ENCODE measurements at places on chromosomes 2 and 18.

DNA sequence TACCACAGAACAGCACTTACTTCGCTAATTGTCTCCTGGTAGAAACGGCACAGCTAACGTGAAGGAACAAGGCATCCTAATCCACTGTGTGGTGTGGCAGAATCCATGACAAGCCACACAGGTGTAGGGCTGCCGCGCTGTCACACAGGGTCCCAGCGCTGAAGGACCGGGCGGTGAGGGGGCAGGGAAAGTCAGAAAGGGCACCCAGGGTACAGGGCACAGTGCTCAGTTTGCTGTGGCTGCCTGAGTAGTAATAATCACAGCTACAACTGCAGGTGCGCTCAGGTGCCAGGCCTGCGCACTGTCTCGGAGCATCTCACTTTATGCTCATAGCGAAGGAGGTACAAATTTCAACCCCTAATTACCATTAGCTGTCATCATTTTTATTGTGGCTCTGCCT lies 55.2 kb upstream of the CAB39 start:
- DNase-seq: no peak

GRCh38 chr2:86284401-86284841 lies 53.0 kb downstream of the REEP1 start:
- no peak for DNase-seq

DNA sequence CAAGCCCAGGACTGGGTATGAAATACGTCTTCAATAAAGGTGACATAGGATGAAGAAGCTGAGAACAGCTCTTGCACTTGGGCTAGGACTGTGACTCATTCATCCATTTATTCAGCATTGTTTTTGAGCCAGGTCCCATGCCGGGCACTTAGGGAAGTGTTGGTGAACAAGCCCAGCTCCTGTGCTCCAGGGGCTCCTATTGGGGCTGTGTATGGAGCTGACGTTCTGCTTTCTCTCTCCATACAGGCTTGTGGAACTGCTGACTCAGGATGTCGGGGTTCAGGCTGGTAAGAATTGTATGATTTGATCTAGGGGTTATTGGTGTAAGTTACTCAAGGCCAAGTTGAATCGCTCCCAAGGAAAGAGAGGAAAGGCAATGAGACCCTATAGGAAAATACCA lies 24.0 kb downstream of the MYO7B start:
- no peak for DNase-seq

- DNase-seq: peak; percentile 44
Observed at GRCh38 chr2:182818925-182819324, 47.5 kb downstream of the FRZB start.

DNA sequence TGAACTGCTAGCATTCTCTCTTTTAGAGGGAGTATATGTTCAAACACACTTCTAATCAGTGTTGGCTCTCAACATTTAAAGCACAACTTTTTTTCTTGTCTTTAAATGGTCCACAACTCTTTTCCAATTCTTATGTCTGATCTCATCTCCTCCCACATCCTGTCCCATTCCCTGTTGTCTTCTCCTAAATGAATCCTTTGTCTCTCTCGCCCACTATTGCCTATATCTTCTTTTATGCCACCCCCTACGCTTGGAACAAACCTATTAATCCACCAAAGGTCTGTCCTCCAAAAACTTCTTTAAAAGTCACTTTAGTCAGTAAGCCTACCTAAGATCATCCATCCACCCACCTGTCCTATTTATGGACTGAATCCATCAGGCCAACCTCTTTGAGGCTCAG lies 235.5 kb upstream of the SMAD7 start:
- no peak for DNase-seq

DNA sequence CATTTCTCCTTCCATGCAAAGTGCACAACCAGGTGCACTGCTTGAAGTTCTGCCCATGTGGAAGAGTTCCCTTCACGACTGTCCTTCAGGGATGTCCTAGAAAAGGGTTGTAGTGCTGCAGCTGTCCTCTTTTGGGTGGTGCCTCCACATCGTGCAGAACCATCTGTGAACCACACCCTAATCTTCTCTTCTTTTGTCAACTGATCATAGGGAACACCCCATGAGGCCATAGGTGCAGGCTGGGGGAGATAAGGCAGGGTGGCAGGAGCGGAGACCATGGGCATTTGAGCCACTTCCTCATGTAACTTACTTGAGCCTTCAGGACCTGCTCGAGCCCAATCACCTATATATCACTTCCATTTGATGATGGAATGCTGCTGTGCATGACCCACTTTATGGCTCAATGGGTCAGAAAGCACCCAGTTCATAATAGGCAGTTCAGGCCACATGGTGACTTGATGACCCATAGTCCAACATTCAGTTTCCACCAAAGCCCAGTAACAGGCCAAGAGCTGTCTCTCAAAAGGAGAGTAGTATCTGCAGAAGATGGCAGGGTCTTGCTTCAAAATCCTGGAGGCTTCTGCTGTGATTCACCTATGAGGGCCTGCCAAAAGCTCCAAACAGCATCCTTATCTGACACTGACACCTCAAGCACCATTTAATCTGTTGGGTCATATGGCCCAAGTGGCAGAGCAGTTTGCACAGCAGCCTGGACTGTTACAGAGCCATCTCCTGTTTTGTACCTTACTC lies 84.7 kb upstream of the CYRIA start:
- no peak for DNase-seq

- DNase-seq: no peak
Observed at GRCh38 chr2:42063431-42064171, 15.8 kb downstream of the PKDCC start.

DNA sequence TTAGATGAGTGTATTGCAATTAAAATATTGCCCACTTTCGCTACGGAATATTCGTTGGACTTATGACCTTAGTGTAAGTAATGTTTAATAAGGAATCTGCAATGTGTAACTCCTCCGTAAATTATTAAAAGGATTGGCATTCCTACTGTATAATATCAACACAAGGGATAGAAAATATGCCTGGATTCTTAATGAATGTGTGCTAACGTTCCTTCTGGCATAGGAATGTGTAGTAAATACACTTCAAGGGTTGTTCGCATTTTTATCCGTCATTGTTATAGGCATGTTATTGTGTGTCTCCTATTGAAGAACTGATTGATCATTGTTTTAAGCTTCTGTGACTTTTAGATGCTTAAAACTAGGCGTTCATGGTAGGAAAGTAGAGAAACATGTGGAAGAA lies 134.5 kb downstream of the NEDD4L start:
- DNase-seq: no peak

DNA sequence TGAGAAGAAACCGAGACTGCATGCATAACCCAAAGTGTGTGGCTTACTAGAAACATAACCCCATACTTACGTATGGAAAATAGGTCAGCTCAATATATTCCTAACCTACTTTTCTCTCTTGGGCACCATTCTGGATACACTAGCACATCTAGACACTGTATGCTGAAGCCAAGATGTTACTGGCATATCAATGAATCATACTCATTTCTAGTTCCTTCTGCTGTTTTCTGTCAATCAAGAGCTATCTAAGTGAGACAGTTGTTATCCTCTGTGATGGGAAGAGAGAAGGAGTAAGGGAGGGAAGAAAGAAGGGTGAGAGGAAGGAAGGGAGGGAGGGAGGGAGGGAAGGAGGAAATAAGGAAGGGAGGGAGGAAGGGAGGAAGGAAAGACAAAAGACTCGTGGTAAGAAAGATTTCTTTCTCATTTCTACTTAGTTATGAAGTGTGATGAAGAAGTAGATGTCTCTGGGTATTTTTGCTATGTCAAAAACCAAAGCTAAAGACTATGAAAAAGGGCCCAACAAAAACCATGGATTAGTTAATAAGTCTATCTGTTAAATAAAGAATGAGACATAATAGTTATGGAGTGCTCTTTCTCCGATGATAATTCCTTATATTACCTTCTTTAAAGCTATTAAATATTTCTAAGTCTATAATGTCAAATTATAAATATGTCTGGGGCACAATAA lies 248.4 kb downstream of the ZNF521 start:
- no peak for DNase-seq

DNA sequence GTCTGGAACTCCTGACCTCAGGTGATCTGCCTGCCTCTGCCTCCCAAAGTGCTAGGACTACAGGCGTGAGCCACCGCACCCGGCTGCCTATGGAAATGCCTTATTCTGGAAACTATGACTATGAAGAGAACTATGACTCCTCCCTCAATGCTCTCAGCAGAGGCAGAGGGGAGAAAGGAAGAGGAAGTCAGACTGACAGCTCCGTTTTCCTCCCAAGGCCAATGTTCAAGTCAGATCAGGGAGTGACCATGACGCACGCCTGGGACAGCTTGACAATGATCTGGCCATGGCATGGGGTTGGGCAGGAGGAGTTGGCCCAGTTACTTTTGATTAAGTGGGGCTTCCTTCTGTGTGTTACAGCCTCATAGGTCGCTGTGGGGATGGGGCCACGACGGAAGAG lies 44.3 kb upstream of the MRPL33 start:
- no peak for DNase-seq

- no peak for DNase-seq
Observed at GRCh38 chr18:8253944-8254343, 355.3 kb upstream of the RAB12 start.

- DNase-seq: no peak
Observed at GRCh38 chr18:21996351-21996826, 173.0 kb upstream of the GATA6 start.

DNA sequence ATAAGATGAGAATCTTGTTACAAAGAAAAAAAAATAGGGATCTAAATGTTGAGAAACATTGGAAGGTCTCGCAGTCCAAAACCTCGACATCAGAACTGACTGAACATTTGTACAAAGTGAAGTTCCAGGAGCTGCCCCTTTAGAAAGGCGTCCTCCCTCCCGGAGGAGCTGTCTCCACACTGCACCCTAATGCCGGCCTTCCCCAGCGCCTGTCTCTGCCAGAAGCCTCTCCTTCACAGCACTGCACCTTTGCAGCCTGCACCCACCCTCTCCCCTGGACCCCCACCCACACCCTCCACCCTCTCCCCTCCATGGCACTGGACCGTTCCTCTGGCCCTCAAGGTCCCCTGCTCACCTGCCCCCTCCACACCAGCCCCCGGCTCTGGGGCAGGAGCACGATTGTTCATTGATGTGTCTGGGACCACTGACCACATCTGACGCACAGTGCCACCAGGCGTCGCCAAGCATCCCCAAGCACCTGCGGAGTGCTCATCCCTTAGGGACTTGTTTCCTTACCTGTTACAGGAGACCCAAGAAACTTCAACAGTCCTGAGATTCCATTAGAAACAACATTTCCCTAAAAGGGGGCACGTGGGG lies 90.3 kb upstream of the SNTG2 start:
- DNase-seq: no peak

- DNase-seq: no peak
Observed at GRCh38 chr2:231717281-231718171, 9.2 kb downstream of the PTMA start.

DNA sequence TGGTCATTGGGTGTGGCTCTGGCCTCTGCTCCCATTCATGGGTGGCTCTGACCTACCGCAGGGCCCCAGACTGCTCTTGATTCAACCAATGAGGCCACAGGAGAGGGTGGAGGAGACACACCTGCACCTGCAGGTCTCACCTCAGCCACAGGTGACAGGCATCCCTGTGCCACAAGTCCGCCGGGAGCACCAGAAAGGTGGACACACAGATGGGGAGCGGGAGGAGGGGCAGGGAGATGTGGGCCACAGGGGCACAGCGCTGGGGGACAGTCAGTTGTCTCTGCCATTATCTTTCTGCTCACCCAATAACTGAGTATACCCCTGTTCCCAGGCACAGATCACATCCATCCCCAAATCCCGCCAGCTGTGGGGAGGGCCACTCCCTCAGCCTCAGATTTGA lies 189.1 kb upstream of the SALL3 start:
- DNase-seq: no peak

DNA sequence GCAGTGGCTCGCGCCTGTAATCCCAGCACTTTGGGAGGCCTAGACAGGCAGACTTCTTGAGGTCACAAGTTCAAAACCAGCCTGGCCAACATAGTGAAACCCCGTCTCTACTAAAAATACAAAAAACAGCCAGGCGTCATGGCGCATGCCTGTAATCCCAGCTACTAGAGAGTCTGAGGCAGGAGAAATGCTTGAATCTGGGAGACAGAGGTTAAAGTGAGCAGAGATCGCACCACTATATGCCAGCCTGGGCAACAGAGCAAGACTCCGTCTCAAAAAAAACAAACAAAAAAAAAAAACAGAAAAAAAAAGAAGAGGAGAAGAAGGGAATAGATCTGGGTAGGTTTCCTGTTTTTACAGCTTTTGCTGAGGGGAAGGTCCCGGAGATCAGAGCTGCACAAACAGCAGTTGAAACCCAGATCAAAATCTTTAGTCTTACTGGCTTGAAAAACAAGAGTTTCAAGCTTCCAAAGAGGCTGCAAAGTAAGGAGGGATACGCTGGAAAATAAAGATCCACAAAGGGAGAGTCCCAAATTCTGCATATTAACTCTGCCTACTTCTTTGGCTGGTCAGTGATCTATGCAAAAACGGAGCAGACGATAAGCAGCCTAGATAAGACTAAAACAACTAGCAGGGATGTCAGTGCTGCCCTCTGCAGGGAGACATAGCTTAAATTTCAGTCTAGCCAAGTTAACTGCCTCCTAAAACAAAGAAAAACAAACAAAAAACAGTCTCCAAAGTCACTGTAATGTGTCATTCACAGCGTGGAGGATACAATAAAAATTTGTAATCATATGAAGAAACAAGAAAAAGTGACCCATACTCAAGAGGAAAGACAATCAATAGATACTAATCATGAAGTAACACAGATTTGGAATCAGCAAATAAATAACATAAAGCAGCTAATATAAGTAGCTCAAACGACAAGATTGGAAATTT lies 74.1 kb downstream of the TLK1 start:
- DNase-seq: no peak

GRCh38 chr2:24262421-24262970 lies 87.6 kb downstream of the FAM228A start:
- no peak for DNase-seq

GRCh38 chr2:60296219-60296955 lies 257.1 kb downstream of the BCL11A start:
- DNase-seq: no peak

DNA sequence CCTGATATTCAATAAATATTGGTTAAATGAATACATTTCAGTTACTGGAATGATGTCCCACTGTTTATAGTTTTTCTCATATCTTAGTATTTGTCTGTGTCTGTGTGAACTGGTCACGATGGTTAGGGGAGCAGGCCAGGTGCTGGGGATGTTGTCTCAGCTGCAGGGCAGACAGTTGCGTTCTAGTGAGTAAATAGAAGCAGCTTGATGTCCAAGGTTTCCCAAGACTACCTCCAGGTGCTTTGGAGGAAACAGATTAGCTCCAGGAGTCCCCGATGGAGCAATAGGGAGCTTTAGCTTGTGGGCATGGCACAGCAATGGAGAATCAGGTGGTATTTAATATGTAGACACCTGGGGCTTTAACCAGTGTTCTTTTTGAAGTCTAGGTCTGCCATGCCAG lies 75.5 kb downstream of the GULP1 start:
- DNase-seq: no peak

GRCh38 chr2:43073401-43073825 lies 153.0 kb downstream of the ZFP36L2 start:
- DNase-seq: no peak

DNA sequence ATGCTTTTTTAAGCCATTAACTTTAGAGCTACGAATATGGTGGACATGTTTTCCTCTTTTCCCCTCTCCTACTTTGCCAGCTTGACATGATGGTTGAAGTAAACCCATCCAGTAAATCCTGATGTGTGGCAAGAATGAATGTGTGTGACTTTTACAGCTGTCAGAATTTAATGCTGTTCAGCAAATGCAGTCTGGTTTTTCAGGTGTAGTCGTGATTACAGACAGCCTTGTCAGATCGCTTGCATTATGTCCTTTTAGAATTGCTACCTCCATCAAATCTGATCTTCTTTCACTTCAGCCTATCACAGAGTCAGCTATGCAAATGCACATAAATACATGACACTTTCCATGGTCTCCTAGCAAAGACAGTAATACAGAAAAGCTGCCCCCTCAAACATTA lies 278.5 kb downstream of the FBXO15 start:
- no peak for DNase-seq
